ENCODE measurements at places on chromosomes 11 and 22.

- no peak for DNase-seq
Measured at GRCh38 chr11:83072350-83073242, 899 bp upstream of the RAB30 start.

DNA sequence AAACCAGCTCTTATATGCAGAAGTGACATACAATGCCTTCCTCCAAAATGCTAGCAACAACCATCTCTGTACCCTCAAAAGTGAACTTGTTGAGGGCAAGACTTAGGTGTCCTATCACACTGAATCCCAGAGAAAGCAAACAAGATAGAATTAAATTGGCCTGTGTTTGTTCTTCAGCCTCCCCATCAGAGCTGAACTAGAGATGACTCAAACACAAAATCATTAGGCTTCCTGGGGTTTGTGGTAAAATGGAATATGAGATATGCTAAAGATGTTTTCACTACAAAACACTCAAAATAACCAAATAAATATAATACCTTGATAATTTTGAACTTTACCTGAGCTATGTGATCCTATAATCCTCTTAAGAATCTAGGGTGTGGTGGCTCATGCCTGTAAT lies 31.6 kb downstream of the ZNF214 start:
- DNase-seq: no peak

DNA sequence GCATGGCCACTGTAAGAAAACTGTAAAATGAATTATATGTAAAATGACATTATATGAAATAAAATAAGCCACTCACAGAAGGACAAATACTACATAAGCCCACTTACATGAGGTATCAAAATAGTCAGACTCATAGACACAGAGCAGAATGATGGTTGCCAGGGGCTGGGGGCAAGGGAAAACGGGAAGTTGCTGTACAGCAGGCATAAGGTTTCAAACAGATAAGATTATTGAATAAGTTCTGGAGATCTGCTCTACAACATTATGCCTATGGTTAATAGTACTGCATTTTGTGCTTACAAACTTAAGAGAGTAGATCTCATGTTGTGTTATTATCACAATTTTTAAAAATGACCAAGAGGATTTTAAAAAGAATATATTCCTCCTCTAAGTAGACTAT lies 32.7 kb upstream of the HEPHL1 start:
- DNase-seq: no peak

DNA sequence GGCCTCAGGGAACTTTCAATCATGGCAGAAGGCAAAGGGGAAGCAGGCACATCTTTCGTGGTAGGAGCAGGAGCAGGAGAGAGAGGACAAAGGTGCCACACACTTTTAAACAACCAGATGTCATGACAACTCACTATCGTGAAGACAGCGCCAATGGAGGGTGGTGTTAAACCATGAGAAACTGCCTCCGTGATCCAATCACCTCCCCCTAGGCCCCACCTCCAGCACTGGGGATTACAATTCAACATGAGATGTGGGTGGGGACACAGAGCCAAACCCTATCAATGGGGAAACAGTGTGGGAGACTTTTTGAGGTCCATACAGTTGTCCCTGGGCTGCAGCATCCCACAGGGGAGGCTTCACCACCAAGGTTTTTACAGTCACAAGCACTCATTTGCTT lies 41.9 kb upstream of the CFAP300 start:
- DNase-seq: no peak

GRCh38 chr22:37811867-37812266 lies 4.1 kb downstream of the GCAT start:
- no peak for DNase-seq

DNA sequence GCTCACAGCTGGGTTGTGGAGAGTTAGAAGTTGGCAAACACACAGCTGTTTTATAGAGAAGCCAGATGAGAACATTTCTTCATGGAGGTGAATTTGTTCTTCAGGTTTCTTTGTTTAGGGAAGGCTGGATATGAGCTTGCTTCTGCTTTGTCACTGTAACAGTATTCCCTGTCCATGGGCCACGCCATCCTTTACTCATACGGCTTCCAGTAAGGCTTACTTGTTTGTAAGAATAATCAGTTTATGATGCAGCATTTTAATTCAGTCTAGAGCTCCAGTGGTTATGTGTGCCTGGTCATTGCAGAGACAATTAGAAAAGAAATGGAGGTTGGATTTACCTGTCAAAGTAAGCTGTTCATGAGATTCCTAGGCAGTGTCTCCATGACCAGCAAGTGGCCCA lies 131.8 kb downstream of the TRIM44 start:
- no peak for DNase-seq

- peak; percentile 45 for DNase-seq
Measured at GRCh38 chr11:79219186-79220045, 221.4 kb downstream of the TENM4 start.

DNA sequence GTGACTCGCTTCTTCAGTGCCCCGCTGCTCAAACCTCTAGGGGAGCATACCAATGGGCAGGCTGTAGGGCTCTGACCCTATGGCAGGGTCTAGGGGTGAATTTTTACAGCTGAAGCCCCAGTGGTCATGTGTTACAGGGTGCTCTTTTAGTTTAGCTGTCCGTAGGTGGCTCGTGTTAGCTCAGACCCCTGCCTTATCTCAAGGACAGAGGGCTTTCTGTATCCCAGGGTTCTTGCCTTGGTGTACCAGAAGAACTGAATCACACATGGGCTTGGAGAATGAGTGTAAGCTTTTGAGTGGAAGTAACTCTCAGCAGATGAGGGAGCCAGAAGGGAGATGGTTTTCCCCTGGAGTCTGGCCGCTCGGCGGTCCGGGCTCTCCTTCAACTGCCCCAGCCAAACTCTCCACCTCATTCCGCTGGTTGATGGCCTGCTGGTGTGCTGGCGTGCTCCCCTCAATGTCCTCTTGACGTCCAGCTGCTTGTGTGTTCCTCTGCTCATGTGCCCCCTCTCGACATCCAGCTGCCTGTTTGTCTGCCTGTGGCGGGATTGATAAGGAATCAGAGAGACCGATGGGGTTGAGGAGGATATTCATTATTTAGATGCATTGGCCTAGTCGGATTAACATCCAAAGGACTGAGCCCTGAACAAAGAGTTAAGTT lies 37.5 kb downstream of the BIRC2 start:
- no peak for DNase-seq

DNA sequence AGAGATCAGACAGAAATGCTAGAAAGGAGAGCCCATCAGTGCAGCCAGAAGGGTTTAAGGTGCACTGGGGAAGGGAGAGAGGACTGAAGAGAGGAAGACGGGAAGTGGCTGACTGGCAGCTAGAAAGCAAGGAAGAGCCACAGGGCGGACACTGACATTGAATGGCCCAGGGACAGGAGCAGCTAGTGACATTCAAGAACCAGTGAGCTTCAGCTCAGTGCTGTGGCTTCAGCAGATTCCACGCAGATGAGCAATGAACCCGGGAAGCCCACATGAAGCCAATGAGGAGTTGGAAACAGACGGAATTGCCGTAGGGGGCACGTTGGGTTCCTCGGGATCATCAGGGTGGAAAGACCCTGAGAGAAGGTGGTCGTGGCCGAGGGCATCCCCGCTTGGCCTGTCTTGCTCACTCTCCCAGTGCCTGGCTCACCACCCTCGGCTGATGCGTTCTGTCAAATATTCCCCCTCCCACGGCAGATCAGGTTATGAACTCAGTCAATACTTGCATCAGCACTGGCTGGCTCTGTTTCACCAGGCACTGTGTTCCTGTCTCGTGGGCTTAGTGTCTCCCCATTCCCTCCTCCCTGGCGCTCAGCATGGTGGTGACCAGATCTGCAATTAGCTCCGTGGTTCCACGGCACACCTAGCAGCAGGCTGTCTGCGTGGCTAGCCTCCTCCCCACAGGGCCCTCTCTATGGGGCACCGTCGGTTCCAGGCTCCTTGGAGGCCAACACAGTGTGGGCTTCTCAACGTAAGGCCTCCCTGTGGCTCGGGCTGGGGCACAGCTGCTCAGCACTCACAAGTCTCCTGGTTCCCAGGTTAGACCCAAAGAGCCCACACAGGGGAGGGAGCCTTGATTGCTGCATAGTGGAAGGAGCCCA lies 145.5 kb downstream of the TRIM29 start:
- no peak for DNase-seq

GRCh38 chr11:117859488-117860112 lies 16.9 kb downstream of the FXYD6 start:
- no peak for DNase-seq

DNA sequence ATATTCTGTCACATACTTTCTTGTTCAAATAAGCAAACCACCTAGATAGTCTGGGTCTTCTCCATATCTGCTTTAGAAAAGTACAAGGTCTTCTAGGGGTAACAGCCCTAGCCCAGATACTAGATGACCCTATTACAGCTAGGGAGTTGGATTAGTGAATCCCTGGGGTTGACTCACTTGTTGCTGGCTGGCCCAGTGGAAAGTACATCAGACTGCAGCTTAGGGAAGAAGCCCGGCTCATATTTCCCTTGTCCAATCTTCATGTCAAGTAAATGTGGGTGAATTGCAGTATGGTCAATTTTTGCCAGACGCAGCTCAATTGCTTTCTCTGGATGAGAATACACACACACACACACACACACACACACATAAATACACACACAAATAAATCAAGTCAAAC lies 79.1 kb upstream of the SCUBE2 start:
- peak; percentile 14 for DNase-seq

GRCh38 chr11:129265125-129265788 lies 73.1 kb upstream of the ARHGAP32 start:
- peak; percentile 44 for DNase-seq

GRCh38 chr11:65572356-65573051 lies at the start of gene FAM89B:
Gene FAM89B (plus strand): TSS chr11:65572538. CDS start chr11:65572670, 132 bp downstream.
- peak; percentile 57 for DNase-seq

DNA sequence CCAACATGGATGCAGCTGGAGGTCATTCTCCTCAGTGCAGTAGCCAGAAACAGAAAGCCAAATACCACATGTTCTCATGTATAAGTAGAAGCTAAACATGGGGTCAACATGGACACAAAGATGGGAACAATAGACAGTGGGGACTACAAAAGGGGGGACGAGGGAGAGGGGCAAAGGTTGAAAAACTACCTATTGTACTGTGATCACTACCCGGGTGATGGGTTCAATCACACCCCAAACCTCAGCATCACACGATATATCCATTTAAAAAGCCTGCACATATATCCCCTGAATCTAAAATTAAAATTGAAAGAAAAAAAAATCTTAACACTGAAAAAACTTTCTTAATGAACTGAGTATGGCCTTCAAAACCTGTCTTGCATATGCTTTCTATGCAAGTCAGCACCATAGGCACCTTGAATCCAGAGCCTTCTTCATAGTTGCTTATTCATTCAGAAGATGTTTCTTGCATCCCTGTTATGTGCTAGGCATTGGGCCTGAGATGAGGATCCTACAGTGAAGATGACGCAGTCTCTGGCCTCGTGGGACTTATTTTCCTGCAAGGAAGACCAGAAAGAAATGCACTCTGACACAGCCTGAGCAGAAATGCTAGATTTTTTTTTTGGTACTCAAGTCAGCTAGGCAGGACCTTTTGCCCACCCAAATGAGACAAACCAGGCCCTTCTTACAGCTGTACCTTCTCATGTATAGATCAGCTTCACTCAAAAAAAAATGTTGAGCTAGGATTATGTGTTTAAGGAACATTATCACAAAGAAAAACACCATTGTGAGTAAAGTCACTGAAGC lies 21.0 kb downstream of the NNMT start:
- peak; percentile 88 for DNase-seq

DNA sequence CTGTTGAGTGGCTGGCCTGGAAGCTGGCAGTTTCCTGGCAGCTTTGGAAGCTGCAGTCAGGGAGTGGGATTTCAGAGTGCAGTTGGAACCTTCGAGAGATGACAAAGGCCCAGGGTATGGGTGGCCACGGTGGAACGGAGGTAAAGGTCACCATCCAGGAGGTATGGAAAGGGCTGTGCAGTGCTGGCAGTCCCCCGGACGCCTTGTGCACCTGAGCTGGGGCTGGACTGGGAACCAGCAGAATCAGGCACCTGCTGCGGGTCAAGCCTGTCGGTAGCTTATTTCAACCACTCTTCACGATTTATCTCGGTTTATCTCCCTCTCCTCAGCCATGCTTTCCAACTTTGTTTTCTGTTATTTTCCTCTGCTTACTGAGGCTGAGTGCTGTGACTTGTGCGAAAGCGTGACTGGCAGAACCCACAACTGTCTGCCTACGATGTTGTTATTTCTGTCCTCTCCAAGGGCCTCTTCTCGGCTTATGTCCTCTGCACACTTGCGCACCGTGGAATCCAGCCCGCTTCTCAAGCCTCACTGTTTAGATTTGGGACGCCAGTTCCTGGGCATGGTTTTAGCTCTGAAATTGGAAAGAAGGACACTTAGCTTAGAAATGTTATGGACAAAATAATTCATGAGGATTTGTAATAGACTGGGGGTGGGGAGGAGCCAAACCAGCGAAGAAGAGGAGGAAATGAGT lies 24.0 kb upstream of the ATXN10 start:
- no peak for DNase-seq

GRCh38 chr11:70931430-70931829 lies 320.9 kb downstream of the SHANK2 start:
- no peak for DNase-seq
